Left ventricle myocardium inferior (tissue), 1 donor: ENCODE measurements at places on chromosomes 16 and 17.
A peak's percentile ranks its signal among the peaks of the same experiment; 100 is the strongest.

GRCh38 chr17:77306790-77307478 lies 166.2 kb downstream of the SEC14L1 start:
- no peak overlapping the region for H3K27ac ChIP-seq
- peaks cover 18% of the 10 kb centered on the region for H3K4me1 ChIP-seq
- no peak for DNase-seq
- H3K4me3 ChIP-seq: no peak overlapping the region

- DNase-seq: peak; percentile 33
- H3K27ac ChIP-seq: peak overlapping the region; percentile 61
- no peak overlapping the region for H3K4me3 ChIP-seq
- peaks cover 32% of the 10 kb centered on the region for H3K4me1 ChIP-seq
Observed at GRCh38 chr17:42920922-42921321, 20.3 kb downstream of the G6PC1 start.

DNA sequence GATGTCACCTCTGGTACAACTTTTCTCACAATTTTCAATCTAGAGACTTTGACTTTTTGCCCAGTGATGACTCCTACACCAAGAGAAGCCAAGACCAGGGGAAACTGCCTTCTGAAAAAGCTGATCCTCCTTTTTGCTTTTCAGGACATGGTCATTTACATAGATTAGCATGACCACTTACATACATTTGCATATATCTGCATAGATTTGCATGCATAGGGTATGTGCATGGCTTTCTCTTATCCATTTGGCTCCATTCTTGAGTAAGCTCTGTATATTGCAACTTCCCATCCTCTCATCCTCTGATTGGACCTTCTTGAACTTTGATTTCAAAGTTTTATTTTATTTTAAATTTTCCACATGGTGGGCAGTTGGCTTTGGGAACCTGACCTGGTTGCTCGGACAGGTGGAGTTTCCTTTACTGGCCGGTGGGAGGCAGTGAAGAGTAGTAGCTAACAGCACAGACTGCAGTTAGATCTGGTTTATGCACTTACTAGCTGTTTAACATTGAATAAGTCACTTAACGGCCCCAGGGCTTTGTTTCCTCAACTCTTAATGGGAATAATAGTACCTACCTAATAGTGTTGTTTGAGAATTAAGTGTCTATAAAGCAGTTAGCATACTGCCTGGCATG lies 92.9 kb downstream of the GPR139 start:
- H3K36me3 ChIP-seq: no peaks in the 10 kb centered on the region
- no peak for DNase-seq
- no peak overlapping the region for H3K27ac ChIP-seq
- no peaks in the 10 kb centered on the region for H3K4me1 ChIP-seq
- no peak overlapping the region for H3K4me3 ChIP-seq

GRCh38 chr17:41865596-41865893 lies 322 bp upstream of the KLHL11 start:
- no peak for DNase-seq
- H3K36me3 ChIP-seq: peaks cover 34% of the 10 kb centered on the region
- no peaks in the 10 kb centered on the region for H3K27me3 ChIP-seq
- peak overlapping the region; percentile 94 for H3K27ac ChIP-seq

- H3K27ac ChIP-seq: peak overlapping the region; percentile 54
- no peaks in the 10 kb centered on the region for H3K27me3 ChIP-seq
- peak overlapping the region; percentile 66 for H3K4me3 ChIP-seq
Observed at GRCh38 chr17:17723354-17724261, 42.4 kb downstream of the RAI1 start.

- H3K36me3 ChIP-seq: no peaks in the 10 kb centered on the region
- H3K27me3 ChIP-seq: peaks cover 97% of the 10 kb centered on the region
- no peaks in the 10 kb centered on the region for H3K4me1 ChIP-seq
- H3K4me3 ChIP-seq: no peak overlapping the region
- no peak for DNase-seq
Observed at GRCh38 chr16:50455288-50455845, 86.6 kb upstream of the BRD7 start.

DNA sequence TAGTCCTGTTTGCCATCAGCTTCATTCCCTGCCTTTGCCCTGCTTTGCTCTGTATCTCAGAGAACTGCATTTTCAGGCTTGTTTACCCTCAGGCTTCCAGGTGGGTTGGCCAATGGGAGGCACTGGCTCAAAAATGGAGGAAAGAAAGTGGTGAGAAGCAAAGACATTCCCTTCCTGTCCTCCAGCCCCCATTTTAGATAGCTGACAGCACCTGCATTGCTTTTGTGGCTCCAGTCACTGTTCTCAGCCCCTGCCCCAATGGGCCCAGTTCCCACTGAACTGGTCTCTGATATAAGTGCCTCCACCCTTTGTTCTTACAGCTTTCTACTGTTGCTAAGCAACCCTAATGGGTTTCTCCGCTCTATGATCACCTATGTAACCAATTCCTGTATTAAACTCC lies 19.4 kb upstream of the SDK2 start:
- H3K4me3 ChIP-seq: no peak overlapping the region
- H3K27ac ChIP-seq: no peak overlapping the region
- H3K27me3 ChIP-seq: peaks cover 57% of the 10 kb centered on the region
- H3K36me3 ChIP-seq: no peaks in the 10 kb centered on the region

DNA sequence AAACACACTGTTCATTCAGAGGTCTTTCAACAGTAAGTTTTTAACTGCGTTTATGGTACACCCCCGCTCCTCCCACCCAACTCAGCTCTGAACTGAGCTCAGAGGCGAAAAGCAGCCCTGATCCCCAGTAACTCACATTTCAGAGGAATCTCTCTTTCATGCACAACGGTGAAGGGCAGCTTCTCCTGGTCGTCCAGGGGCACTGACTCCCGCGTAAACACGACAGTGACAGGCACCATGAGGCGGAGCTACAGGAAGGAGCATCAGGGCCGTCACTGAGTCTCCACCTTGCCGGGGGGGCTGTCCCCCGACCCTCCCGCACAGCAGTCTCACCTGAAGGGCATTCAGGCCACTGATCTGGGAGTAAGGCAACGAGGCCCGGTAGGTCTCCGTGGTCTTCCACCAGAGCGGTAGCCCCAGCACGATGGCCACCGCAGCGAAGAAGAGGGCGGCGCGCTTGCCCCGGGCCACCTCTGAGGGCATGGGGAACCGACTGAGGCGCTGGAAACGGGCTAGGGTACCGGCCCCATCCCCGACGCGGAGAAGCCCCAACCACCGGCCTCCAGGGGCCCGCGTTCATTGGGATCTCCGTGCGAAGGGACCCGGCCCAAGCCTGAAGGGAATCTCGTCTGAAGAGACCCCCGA lies 486 bp downstream of the PIGS start:
- peak overlapping the region; percentile 93 for H3K4me3 ChIP-seq
- peaks cover 16% of the 10 kb centered on the region for H3K36me3 ChIP-seq
- H3K27ac ChIP-seq: peak overlapping the region; percentile 84
- H3K4me1 ChIP-seq: peaks cover 57% of the 10 kb centered on the region

GRCh38 chr17:39812466-39812865 lies 51.6 kb downstream of the IKZF3 start:
- no peaks in the 10 kb centered on the region for H3K36me3 ChIP-seq
- H3K4me3 ChIP-seq: no peak overlapping the region
- DNase-seq: no peak
- peaks cover 38% of the 10 kb centered on the region for H3K27me3 ChIP-seq
- H3K27ac ChIP-seq: no peak overlapping the region
- no peaks in the 10 kb centered on the region for H3K4me1 ChIP-seq

- H3K36me3 ChIP-seq: peaks cover 4% of the 10 kb centered on the region
- H3K4me1 ChIP-seq: peaks cover 37% of the 10 kb centered on the region
- H3K27me3 ChIP-seq: no peaks in the 10 kb centered on the region
- no peak overlapping the region for H3K4me3 ChIP-seq
Observed at GRCh38 chr16:68064791-68065365, 20.3 kb upstream of the NFATC3 start.

DNA sequence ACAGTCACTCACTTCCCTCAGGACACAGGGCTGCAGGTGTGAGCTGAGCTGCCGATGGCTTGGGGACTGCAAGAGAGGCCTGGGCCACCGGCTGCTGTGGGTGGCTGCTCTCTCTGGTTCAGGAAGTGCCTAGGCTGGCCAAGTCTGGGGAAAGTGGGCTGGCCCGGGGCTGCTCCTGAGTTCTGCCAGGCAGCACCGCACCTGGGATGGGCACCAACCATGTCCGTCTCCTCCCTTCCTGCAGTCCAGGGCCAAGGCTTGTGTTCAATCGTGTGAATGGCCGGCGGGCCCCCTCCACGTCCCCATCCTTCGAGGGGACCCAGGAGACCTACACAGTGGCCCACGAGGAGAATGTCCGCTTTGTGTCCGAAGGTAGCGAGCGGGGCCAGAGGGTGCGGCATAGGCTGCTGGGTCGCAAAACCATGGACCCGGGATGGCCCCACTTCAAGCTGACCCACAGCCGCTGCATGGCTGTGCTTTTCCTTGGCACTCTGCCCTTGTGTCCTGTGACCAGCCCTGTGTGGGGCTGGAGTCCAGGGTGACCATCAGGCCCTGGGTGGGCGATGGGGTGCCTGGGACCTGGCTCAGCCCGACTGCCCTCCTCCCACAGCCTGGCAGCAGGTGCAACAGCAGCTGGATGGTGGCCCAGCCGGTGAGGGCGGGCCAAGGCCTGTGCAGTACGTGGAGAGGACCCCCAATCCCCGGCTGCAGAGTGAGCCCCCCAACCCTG lies 1.8 kb upstream of the WDR90 start:
- peak overlapping the region; percentile 97 for H3K27ac ChIP-seq
- H3K36me3 ChIP-seq: peaks cover 7% of the 10 kb centered on the region
- H3K4me1 ChIP-seq: peaks cover 80% of the 10 kb centered on the region
- no peak for DNase-seq
- H3K4me3 ChIP-seq: peak overlapping the region; percentile 87
